ENCODE measurements at places on chromosomes 1 and 21.

GRCh38 chr1:197222780-197223179, 45.3 kb upstream of the CRB1 start:
- no peak for DNase-seq

DNA sequence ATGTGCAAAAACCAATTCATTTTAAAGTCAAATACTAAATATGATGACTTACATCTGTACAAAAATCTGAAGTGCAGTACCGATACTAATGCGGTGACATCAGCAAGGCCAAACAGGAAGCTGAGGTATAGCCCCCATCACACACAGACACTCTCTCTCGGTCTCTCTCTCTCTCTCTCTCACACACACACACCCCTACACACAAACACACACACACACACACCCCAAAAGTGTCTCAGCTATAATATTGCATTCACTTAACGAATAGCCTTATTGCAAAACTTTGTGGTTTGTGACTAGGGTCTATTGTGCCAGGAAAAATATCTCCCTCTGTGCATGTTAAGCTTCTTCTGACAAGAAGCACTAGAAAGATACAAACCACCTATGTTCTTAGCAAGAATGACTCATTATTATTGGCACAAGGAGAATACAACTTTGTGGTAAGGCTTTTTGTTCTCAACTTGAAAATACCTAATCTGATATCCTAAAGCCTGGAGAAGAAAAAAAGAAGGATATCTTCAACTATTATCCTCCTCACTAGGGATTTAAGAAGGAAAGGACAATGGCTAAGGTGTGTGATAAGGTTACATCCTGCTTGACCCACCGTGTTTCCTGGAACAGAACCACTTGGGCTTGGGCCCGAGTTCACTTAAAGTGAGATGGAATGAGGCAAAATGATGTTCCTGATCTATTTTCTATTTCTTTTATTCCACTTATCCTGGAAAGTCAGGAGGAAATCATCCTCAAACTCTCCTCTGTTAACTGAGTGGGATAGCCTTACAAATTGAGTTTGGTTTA, 107.1 kb downstream of the NIBAN1 start:
- peak; percentile 23 for DNase-seq

DNA sequence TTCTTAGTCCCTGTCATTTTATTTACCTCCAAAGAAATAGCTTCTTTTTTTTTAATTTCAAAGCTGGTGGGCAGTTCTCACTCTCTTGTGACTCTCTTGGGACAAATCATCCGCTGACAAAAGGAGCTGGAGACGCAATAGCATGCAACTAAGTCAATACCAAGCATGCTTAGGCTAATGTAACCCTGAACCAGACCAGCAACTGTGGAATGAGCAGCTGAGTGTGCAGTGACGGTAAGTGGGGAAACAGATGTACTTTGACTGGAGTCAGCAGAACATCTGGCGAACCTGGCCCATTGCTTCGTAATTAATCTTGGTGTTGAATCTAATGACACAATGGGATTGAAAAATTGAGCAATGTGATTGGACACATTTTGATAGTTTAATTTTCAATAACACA, 280.7 kb upstream of the PLXNA2 start:
- DNase-seq, result no peak

- no peak for DNase-seq
These were observed 532.3 kb downstream of the USP25 start for GRCh38 chr21:16262091-16262490.

DNA sequence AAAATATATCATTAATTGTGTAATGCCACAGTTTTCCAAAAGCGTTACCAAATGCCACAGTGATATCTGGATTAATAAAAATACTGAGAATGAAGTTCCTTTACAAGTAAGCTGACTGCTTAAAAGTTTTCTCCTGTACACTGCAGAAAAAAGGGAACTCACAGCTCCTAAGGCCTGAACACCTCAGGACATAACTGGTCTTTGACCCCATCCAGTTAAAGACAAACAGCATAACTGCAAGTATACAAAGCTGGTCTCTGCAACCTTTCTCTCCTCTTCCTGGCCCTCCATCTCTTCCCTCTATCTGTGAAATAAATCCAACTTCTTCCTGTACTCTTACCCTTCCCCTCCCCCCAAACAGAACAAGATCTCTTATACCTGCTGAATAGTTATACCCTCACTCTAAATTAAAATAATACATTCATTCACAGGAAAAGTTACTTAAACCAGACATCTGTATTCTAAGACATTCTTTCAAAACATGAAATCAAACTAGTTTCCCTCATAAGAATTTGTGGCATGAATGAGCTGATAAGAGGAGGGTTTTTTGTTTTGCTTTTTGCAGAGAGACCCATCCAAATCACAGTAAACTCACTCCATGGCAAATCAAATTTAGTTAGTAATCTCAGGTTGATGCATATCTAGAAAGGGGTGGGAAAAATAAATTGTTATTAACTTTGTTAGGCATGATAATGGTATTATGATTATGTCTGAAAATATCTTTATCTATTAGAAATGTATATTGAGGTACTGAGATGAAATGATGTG, 2.9 kb downstream of the DIPK1A start:
- DNase-seq, result no peak

DNA sequence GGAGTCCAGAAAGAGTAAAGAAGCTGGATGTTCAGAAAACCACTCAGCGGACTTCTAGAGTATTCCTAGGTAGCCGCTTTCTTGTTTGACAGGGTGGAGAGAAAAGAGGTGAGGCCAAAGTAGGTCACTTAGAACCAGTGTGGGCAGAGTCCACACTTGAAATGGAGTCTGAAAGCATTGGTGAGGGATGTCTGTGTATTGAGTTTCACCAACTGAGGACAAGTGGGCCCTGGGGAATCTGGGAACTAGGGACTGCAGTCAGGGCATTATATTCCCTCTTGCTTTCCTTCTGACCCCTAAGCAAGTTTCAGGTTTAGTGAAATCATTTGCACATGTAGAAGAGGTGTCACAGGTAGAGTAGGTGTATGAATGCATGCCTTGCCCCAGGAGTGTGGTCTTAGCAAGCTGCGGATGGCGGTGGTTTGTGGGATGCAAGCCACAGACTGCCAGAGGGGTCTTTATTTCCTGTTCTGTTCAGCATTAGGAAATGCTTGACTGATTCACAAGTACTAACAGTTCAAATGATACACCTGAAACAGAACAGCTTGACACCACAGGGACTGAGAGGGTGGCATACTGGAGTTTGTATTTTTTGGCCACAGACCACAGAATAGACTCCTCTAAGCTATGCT, 1.1 kb upstream of the GNG12 start:
- DNase-seq, result no peak

GRCh38 chr1:180271272-180272255, 41.5 kb downstream of the LHX4 start:
- no peak for DNase-seq

DNA sequence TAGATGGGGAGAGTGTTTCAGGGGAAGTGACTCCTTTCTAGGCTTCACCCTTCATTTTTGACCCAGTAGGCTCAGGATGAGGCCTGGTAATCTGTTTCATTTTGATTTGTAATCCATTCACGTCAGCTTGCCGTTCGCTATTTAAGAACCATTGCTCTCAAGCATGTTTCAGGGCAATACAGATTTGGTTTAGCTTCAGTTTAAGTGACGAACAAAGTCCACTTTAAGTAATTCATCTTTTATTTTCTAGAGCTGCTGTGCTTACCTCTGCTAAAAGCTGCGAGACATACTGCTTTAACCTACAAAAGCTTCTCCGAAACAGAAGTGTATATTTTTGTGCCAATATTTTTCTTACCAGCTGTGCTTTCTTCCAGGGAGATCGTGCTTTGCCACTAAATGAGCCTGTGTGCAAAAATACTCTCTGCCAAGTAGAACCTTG, 8.9 kb upstream of the FMO3 start:
- DNase-seq, result no peak

DNA sequence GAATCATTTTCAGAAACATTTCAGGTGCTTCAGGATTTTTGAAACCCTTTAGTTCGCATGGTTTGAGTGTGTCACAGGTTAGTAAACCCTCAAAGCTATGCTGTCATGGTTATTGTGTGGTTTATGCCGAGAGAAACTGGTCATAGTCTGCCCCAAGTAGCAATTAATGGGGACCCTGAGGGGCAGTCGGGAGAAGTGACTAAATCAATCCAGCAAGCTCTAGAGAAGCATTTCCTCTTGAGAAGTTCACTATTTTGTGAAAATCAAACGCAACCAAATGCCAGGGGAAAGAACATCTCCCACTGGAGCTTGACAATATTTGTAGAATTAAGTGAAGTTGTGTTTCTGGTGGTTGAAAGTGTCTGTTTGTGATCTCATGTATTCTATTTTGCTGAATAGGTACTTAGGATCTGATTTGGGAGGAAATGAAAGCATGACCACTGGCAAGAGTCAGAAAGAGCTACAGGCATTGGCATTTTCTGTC, 63.0 kb upstream of the BACH1 start:
- no peak for DNase-seq

GRCh38 chr1:50110151-50110550, 1.4 kb downstream of the ELAVL4 start:
- no peak for DNase-seq

DNA sequence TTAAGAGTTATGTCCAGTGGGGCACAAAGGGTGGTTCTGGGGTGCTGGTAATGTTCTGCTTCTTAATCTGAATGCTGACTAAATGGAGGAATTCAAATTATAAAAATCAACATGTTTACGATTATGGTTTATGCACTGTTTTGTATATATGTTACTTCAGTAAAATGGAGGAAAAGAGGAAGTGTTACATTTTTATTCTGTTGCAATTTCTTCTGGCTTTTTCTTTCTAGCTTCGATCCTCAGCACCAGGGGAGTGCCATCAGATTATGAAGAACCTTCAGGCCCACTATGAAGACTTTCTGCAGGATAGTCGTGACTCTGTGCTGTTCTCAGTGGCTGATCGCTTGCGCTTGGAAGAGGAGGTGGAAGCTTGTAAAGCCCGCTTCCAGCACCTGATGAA, 105.5 kb downstream of the MACF1 start:
- no peak for DNase-seq

DNA sequence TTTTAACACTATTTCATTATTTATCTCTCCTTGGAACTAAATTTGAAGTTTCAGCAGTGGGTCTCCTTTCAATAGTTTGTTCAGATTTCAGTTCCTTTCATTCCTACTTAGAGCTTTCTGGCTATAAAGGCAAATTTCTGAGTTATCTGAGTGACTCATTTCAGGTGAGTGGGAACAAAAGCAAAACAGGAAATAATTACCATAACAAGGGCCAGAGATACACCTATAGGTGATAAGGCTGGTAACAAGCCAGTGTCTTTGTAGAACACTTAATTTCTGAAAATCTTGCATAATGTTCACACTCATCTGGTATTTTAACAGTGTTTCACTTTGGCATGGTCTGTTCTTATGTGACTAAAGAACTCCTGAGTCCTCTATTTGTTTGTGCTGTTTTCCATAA, 64.5 kb upstream of the PRRC2C start:
- DNase-seq, result no peak

GRCh38 chr1:207250431-207250830, 71.0 kb upstream of the CD55 start:
- no peak for DNase-seq

DNA sequence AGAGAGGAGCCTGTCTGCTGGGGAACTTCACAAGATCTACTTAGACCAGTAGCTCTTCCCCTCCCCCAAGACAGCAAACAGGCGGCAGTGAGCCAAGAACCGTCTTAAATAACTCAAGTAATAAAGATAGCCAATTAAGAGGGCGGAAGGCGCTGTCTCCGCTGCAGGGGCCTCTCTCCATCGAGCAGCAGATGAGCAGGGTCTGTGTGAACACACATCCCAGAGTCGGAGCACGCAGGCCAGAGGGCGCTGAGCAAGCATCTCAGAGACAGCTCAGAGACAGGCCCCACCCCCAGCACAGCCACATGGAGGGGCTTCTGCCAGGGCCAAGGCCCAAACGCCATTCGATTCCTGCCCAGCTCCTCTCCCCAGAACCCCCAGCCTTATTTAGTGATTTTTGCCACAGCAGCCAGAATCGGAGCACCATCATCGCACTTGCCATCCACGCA, 11.1 kb downstream of the IFFO2 start:
- DNase-seq, result no peak

GRCh38 chr1:229199261-229200243, 71.4 kb upstream of the RAB4A start:
- no peak for DNase-seq

GRCh38 chr1:53871221-53871620, 18.4 kb downstream of the YIPF1 start:
- no peak for DNase-seq

DNA sequence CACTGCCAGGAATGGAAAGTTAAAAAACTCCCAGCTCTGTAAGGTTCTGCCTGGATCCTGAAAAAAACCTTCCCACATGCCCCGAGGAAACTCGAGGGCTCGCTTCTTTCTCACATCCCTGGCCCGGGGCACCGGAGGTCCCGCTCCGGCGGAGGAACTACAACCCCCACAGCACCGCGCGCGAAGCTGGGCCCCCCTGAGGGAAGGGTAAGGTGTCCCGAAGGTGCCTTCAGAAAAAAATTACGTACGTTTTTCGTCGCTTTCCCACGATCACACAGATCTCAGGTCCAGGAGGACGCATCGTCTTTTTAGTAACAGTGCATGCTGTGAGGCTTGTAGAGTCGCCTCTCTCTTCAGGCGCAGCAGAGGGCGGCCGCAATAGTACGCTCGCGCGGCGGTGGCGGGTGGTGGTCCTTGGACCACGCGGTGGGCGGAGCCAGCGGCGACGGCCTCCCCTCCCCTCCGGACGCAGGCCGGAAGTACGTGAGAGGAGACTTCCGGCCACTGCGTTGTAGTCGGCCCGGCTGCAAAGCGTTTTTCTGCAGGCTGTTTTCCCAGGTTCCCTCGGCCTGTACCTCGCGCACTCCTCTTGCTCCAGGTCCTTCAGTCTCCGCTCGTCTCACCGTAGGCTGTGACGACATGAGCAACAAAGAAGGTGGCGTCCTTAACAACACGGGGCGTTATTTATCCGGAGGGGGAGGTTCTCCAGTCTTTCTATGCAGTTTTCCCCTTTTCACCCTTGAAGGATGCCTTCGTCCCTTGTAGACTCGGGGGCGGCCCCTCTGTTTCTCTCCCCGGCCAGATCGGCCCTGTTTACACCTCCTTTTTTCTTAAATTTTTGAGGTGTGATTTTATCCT, at the start of gene TSNAX:
TSS of gene TSNAX (plus strand) at position 498 of the 858 bp plus-strand sequence. CDS start at position 640, 142 bp downstream.
- peak; percentile 83 for DNase-seq

DNA sequence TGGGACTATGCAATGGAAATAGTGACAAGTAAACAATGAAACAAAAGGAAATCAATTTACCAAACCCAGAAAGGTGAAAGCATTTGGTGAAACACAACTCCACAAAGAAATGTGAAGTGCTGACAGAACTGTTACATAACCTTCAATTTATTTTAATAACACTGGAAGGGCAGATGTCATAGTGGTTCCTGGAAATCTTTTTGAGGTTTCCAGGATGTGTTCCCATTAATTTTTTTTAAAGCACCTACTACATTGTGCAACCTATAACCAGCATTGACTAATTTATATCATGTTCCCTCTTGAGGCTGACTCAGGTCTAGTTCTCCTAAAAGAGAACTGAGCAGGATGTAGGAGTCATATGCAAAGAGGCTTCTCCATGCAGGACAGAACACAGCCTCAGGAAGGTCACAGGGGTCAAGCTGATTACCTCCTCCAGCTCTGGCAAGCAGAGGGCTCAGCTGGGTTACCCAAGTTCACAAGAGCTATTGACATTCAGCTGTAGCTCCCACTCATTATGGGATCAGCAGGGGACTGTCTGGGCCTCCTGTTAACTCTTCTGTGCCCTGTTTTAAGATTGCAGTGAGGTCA, 157.1 kb upstream of the NRIP1 start:
- no peak for DNase-seq

All from activated T-helper 1 cell treated with Interleukin-2 at 50 U/mL for 16 hours (primary cell).